HCT116 (cell line): ENCODE measurements at places on chromosomes 3 and 15.

DNA sequence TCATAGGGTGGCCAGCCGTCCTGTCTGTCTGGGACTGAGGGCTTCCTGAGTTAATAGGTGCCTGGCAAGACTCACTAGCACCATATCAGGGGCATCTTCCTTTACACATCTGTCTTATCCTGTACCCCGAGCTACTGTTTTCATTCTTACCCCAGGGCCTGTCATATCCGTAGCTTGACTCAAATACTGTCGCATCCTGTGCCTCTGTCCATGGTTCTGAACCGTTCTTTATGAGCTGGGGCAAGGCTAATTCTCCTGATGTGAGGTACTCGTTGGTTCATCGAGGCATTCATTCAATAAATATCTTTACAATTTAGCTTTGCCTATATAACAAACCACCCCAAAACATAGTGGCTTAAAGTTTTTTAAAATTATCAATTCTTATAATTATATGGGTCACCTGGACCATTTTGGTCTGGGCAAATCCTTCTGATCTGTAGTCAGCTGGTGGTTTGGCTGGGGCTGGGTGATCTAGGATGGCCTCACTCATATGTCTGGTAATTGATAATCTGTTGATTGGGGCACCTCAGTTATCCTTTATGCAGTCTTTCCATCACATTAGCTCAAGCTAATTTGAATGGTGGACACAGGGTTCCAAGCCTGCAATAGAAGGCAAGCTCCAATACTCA is 121.2 kb downstream of the TLE3 start:
- DNase-seq, result no peak

DNA sequence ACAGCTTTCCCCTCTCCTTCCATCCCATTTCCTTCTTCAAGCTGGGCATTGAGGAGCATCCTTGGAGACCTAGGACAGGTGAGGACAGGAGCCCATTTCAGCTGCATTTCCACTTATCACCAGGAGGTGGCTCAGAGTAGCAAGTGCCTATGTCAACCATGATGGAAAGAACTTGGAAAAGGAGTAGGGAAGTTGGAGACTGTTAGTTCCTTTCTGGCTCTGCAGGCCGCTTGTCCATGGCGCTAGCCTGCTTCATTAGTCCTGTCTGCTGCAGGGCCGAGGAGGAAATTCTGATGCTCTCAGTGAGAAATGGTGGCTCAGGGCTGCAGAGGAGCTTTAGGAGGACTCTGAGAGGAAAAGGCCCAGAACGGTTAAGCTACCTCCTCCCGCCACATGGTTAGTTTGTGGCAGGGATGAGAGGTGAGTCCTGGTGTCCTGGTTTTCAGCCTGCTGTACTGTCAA is 7.0 kb upstream of the CD276 start:
- DNase-seq, result peak; percentile 51

- no peak for DNase-seq
These were observed 140.4 kb upstream of the GALNT15 start for GRCh38 chr3:16033889-16034687.

- DNase-seq, result no peak
These were observed 89.5 kb upstream of the ZBED2 start for GRCh38 chr3:111684640-111685039.

- DNase-seq, result no peak
These were observed 31.5 kb upstream of the XXYLT1 start for GRCh38 chr3:195302431-195302830.

GRCh38 chr3:134511500-134511899 is 25.6 kb downstream of the CEP63 start:
- no peak for DNase-seq

DNA sequence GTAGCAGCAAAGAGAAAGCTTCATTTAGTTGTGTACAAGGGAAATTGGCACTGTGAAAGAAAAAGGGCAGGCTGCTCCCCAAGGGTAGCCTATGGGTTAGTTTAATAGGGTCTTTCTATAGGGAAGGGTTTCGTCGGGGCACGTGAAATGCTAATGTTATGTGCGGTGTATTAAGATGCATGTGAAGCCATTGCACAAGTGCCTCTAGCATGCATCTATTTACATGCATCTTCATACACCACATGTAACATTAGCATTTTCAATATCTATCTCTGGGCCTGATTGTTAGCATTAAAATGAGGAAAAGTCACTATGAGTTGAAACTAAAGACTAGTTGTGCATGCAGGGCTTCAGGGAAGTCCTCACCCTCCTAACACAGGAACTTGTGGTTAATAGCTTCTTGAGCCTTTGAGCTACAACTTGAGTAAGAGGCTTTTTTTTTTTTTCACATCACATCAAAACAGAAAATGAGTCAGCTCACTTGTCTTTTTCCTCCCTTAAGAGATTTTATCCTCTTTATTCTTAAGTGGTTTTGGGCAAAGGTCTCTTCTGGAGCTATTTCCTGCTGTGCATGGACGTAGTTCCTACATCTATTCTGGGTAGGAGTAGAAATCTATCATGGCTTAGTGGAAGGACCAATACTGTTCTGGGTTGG is 613.4 kb downstream of the ZPLD1 start:
- peak; percentile 34 for DNase-seq
